ENCODE measurements at places on chromosomes 6 and 20.

DNA sequence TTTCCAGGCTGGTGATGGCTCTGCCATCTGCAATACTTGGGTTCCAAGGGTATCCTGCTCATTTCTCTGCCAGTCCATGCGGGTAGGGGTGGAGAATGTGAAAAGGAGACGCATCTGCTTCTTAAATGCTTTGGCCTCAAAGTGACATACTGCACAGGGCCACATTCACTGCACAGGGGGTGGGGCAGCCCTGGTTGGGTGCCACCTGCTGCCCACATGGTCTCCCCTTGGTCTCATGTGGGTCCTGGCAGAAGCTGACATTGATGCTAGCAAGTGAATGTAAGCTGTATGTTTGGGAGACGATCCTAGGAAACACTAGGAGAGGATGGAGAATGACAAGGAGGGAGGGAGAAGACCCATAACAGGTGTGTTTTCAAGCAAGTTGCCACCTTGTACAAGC, 140.9 kb downstream of the EDN3 start:
- DNase-seq = no peak

DNA sequence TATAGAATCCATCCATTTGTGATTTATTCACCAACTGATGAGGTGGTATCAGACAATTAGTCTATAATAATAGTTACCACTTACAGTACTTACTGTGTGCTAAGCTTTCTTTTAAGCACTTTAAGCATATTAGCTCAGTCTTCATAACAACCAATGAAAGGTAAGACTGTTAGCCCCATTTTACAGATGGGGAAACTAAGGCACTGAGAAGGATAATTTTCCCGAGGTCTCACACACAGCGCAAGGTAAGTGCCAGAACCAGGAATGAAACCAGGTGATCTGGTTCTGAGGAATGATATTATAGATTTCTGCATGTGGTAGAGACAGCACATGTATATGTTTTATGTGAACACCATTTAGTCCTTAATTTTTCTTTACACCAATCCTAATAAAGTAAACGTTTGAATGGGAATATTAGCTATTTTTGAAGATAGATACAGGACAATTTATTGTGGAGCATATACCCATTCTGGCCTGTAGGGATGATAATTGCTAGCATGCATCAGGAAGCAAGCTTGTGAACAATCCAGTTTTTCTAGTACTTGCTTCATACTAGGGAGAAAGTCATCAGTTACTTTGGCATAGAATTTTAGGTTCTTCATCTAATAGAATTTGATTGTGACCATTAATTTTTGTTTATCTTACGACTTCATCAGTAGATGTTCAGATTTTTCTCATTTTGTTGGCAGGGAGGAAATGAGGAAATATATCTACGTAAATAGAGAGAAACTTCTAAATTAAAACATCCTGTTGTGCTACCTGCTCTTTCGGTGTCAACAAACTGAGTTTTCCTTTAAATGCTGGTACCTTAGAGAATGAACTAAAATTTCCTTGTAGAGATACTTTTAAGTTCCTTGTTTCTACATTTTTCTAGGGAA, 3.0 kb downstream of the YWHAB start:
- DNase-seq = no peak

DNA sequence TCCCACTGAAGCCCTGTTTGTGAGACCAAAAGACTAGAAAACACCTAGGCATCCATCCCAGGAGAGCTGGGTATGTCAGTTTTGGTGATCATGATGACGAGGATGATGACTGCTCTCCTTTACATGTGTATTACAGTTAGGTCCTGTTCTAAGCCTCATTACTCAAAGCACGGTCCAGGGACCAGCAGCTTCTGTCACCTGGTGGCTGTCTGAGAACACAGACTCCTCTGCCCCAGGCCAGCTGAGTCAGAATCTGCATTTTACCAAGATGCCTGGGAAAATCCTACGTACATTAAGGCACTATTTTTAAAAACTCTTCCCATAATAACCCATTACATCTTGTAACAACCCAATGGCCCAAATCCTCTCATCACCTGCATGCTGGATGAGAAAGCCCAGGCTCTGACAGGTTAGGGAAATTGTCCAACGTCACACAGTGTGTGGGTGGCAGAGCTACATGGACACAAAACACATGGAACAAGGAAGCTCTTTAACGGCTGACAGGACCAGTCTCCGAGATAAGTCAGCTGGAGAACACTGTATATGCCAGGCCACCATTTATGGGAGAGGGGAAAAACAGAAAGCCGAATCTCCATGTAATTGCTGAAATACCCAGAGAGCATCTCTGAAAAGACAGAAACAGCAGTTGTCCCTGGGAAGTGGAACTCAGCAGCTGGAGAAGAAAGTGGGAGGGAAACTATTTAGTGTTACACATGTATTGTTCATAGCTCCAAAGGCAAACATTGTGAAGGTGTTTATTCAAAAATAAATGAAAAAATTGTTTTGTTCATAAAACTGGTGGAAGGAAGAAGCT, 65.4 kb downstream of the BMP7 start:
- no peak for DNase-seq

DNA sequence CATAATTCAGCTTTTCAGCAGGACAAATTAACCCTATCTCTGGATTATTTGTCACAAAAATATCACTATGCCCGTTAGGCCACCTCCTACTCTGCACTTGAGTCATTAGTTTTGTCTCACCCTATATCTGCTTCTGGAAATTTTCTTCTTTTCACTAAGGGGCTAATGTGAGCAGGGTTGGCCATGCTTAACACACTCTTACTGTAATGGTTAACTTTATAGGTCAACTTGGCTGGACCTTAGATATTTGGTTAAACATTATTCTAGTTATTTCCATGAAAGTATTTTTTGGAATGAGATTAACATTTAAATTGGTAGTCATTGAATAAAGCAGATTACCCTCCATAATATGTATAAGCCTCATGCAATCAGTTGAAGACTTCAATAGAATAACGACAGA, 394.6 kb upstream of the PTCHD4 start:
- DNase-seq = no peak

- DNase-seq = no peak
Observed at GRCh38 chr20:10971096-10971495, 297.3 kb upstream of the JAG1 start.

DNA sequence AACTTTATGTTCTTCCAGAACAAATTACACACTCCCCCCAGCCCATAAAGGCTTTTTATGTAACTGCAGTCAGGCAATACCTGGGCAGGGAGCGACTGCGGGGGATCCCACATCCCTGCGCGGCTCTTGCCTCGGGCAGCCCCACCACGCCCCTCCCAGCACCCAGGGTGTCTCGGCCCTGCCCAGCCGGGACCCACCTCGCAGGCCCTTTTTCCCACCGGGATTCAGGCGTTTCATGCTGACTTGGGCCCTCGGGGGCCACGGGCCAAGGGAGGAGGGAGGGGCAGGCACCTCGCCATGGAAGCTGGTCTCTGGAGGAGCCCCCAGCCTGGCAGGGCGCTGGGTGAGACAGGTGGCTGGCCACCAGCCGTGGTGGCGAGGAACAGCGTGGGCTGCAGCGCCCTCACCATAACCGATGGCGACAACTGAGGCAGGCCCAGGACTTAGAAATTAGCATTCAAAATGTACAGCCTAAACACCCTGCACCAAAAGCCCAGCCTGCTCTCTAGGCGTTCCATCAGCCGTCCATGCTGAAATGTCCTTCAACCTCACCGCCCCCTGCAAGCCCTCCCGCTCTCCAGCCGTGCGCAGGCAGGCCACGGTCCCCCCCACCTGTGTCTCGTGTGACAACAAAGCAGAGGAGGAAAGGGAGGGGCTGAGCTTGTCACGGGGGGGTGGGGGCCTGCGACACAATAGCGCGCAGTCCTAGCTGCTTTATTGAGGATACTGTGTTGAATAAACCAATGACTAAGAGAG, 15.1 kb upstream of the FOXC1 start:
- DNase-seq = no peak

DNA sequence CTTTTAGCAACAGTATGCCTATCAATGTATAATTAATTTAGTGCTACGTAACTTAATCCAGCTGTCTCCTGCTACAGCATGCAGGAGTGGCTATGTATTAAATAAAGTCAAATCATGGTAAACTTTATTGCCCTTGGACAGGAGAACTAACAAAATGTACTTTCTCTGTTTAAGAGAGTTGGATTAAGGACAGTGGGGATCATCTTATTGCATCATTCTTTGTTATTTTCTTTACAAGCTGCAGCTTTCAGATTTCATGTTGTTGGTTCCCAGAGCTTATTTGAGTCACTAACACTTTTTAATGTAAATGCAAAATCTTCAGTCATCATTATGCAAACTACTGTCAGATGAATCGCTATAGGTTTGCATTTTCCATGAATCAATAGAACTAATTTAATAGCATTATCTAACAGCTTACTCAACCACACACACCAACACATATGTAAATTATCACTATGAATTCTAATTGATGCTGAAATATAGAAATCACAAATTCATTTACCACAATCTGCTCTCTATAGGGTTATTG, 424.7 kb downstream of the MMUT start:
- no peak for DNase-seq

- no peak for DNase-seq
Observed at GRCh38 chr20:17543531-17544131, 12.5 kb upstream of the BFSP1 start.

DNA sequence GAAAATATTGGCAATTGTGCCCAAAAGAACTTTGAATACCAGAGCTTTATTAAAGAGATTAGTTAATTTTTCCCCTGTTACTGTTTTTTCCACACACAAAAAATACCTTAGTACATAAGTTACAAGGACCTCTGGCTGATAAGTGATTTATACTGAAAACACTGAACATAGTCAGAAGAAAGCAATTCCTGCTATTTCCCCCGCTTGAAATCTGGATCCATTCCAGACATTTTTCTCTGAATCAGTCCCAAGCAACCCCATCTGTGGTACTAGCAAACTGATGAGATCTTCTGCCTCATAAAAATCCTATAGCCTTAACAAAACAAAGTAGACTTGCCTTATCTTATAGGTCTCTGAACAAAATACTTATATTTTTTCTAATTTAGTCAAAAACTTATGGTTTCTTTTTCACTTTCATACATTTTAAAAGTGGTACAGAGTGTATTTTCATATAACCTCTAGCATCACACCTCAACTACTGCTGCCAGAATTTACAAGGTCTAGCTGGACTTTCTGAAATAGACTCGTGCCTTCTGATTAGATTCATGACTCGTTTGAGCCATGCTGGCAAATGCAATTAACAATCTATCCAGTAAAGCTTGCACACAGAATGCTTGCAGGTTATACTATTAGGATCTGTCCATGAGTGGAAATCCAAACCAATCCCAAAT, 111.9 kb downstream of the TBX18 start:
- no peak for DNase-seq

DNA sequence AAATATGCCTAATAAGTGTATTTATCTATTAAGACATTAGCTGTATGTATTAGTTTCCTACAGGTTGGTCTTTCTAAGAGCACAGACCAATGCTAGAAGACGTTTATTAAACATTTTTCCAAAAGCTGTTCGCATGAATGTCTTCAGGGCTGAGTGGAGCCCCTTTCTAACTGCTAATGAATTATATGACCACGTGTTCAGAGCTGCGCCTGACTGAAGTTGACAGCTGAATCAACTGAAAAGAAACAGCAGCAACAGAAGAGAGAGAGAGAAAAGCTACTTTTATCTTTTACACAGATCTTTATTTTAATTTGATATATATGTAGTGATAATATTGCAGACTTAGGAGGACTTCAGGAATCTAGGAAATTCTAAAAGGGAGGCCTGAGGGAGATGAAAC, 75.2 kb upstream of the ARID1B start:
- no peak for DNase-seq

DNA sequence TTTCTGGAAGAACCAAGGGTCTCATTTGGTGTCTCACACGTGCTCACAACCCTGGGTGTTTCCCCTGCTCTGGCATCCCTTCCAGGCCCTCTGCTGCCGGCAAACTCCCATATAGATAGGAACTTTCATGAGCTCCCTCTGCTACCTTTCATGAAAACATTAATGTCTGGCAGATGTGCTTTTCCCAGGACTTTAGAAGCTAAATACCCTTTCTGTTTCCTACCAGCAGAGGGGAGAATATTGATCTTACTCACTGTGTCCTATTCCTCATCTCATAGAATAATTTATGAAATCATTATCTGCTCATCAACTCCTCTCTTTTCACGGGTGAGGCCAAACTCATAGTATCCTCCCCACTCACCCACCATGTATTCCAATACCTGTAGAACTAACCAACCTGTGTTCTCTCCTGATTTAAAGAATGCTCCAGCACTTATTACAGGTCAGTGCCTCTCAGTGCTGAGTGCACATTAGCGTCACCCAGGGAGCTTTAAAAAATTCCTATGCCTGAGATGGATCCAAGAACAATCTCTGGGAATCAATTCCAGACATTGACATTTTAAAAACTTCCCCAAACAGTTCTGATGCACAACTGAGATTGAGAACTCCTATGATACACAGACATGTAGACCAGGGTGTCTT, 298.5 kb upstream of the JAG1 start:
- DNase-seq = no peak

DNA sequence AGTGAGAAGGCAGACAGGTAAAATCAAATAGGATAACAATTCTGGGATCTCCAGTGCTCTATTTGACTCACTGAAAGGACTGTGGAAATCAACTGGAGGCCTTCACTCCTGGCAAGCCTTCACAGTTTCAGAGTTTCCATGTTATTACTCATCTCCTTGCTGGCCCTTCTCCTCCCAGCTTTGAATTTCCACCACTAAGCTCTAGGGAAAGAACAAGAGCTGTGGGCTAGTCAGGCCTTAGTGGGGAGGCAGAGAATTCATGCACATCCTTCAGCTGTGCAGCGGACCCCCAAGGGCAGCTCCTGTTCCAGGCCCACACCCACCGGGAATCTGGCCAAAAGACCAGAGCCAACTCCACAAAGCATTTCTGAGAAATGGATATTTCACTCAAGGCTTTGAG, 26.0 kb downstream of the MYLIP start:
- no peak for DNase-seq

- no peak for DNase-seq
Observed at GRCh38 chr6:10338151-10338550, 76.7 kb downstream of the TFAP2A start.

DNA sequence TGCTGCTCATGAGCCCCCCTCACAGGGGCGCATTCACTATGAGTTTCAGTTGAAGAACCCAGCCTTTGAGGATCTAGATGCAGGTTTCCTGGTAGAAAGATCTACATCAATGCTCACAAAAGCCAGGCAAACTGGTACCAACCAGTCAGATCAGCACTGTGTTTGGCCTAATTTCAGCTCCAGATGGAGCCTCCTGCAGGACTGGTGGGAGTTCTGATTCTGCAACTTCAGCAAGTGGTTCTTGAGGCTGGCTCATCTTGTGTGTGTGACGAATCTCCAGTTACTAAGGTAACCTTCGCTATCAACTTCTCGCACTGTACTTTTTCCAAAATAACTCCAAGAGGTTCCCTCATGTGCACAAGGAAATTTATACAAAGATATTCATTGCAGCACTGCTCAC, 118.8 kb downstream of the ZMYND8 start:
- DNase-seq = no peak
